ENCODE measurements at places on chromosomes 5 and 9.

DNA sequence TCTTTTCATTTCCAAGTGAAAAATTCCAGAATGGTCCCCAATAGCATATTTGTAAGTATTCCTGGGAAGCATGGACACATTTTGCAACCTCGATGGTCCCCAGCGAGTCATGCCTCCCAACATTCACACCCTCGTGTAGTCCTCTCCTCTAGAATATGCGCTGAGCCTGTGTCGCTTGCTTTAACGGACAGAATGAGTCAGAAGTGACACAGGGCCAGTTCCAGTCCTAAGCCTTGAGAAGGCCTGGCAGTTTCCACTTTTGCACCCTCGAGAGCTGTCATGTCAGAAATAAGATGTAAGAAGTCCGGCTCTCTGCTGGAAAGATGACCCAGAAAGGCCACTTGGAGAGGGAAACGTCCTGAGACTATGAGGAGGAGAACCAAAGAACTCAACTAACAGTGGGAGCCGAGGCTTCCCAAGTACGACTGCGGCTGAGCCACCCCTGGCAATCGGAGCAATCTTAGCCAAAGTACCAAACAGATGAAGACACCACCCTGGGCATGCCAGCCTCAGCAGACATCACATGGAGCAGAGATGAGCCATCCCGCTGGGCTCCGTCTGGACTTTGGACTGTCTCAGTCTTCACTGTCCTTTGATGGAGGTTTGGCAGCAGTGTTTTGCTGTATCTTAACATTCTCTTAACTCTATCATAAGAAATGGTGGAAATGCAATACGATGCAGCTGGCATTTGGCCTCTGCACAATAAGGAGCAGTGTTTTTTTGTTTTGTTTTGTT lies 42.6 kb upstream of the GFPT2 start:
- no peak for DNase-seq

- DNase-seq, result peak; percentile 69
These were observed 528.8 kb downstream of the CSNK1G3 start for GRCh38 chr5:124040799-124041198.

DNA sequence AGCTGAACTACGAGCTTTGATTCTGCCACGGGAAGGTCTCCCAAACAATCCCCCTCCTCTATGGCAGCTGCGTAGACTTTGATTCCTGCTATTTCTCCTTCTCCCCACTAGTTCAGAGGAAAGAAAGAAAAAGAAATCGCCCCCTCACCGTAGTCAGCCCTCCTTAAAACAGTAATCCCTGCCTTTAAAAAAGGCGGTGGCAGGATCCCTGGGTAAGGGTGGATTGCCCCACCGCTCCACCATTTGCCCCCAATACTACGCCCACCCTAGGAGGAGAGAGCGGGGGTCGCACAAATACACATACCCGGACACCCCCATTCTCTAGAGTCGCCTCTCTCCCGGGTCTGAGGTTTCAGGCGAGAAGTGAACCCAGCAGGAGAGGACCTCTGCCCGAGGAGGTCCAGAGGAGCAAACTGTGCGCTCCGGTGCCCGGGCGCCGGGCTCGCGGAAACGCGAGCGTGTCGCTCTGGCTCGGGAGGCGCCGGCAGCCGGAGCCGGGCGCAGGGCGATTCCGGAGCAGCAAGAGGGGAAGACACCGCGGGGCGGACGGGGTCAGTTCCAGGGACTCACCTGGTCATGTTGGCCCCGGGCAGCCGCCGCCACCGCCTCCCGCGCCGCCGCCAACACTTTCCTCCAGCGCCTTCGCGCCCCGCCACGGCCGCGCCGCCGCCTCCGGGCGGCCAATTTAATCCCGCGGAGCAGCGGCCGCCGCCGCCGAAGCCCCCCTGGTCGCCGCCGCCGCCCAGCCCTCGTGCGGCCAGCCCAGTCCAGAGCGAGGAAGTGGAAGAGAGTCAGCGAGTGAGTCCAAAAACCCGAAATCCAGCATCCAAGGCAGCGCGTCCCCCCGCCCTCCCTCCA lies 1057.7 kb upstream of the DMAC1 start:
- DNase-seq, result no peak

DNA sequence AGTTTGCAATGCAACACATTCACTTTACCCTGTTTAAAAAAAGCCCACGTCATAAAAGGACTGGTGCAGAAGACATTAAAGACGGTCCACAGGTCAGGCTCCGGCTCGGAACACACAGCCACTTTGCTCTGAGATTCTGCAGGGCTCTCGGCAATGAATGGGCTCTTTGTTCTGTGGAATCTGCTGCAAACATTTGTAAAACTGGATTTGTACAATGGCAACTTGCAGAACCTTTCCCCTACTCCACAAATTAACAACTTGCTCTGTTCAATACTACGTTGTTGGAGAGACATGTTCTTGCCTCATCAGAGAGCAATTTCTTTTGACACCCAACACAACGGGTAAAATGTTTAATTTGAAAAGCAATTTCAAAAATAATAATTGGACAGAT lies 13.0 kb upstream of the NR5A1 start:
- DNase-seq, result peak; percentile 79

GRCh38 chr9:34610434-34611206 lies 1.3 kb downstream of the RPP25L start:
- DNase-seq, result no peak

DNA sequence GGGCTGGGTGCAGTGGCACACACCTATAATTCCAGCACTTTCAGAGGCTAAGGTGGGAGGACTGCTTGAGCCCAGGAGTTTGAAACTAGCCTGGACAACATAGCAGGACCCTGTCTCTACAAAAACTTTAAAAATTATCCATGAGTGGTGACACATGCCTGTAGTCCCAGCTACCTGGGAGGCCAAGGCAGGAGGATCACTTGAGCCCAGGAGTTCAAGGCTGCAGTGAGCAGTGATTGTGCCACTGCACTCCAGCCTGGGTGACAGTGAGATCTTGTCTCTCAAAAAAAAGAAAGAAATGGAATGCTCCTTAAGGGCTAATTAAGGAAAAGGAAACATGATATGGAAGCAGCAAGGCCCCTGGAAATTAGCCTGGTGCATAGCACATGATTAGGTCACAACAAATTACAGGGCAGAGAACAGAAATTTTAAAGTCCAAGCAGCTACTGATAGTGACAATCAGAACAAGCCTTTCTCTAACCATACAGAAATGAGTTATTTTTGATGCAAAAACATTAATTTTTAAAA lies 19.5 kb downstream of the ANKH start:
- no peak for DNase-seq

- DNase-seq, result no peak
These were observed 1.6 kb downstream of the NACC2 start for GRCh38 chr9:136093346-136093986.

GRCh38 chr9:133535306-133535877 lies 888 bp downstream of the ADAMTSL2 start:
- DNase-seq, result no peak
